NCI-H69 (cell line): ENCODE measurements at places on chromosomes 4 and X.

- DNase-seq, result peak; percentile 5
Measured at GRCh38 chr4:81828991-81829390, 357.3 kb upstream of the RASGEF1B start.

- peak; percentile 55 for DNase-seq
Measured at GRCh38 chr4:102449751-102450352, 51.3 kb upstream of the NFKB1 start.

DNA sequence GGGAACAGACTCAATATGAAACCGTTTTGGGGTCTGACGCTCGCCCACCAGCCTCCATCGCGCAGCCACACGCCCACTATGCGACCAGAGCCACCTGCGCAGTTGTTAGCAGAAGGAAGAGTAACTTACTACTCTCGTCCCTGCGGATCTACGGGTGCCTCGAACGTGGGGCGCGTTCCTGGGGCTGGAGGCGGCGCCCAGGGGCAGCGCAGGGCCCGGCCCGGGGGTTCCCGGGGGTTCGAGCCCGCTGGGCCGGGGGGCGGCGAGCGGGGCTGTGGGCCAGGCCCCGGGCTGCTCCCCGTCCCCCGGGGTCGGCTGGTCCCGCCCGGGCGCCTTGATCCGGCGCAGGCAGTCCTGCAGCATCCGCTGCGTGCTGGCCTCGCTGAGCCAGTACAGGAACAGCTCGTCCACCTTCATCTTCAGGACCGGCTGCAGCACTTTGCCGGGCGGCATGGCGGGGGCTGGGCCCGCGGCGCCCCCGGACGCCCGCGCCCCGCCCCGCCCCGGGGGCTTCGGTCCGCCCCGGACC lies 404 bp downstream of the PPP2R3B start:
- no peak for DNase-seq

DNA sequence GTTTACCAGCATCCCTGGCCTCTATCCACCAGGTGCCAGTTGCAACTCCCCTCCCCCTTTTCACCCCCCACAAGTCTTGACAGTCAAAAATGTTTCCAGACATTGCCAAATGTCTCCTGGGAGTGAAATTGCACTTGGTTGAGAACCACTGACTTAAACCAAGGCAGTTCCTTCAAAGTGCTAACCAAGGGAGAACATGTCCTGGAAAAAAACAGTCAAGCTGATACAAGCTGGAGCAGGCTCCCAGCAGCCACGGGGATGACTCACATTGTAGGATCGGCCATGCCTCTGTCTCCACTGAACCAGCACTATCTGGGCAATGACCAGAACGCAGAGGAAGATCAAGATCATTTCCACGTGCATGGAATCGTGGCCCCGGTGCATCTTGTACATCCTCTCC lies 11.4 kb downstream of the RNF175 start:
- no peak for DNase-seq

DNA sequence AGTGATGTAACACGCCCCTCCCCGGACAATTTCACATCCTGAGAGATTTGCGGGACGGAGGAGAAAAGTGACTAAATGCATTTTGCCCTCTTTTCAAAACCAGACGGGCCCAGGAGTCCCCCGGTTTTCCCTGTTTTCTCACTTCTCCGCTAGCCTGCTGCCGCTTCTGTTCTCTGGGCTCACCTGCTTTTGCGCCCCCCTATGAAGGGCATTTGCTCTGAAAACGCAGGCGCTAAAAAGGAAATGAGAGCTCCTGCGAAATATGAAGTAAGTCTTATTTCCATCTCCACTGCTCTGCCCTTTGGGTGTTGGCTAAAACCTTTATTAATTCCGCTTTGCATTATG lies 613 bp upstream of the TMEM47 start:
- DNase-seq, result no peak

GRCh38 chr4:121784401-121784800 lies 16.7 kb upstream of the EXOSC9 start:
- DNase-seq, result no peak

GRCh38 chrX:108312957-108313356 lies 125.3 kb downstream of the COL4A6 start:
- peak; percentile 85 for DNase-seq

- peak; percentile 47 for DNase-seq
Measured at GRCh38 chrX:155747520-155747919, 133.6 kb upstream of the VAMP7 start.

DNA sequence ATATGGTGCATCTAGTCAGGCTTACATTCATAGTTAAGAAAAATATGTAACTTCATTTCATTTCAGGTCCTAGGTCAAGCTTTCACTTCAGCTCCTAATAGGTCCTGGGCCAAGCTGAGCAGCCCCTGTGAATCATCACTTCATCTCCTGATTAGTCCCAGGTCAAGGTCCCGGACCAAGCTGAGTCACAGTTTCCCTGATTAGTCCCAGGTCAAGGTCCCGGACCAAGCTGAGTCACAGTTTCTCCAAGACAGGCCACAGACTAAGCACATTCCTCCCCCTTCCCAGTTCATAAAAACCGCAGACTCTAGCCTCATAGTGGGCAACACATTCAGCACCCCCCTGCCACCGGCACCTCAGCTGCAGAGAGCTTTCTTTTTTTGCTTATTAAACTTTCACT lies 1331.8 kb downstream of the PCDH19 start:
- no peak for DNase-seq

DNA sequence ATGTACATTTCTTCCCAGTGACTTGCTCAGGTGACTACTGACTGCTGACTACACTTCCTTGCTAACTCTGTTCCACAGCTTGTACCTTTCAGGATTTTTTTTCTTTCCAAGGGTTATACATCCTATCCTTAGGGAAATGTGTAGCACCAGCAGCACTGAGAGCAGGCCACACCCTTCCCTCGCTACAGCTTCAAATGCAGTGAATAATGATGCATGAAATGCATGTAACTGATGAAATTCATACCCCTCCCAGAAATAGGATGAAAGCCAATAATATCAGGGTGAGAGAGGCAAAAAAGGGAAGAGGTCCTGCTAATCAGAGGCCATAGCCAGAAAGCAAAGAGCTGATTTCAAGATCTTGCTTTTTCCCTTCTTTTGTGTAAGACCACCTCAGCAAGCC lies 6.2 kb upstream of the FGF16 start:
- DNase-seq, result no peak

DNA sequence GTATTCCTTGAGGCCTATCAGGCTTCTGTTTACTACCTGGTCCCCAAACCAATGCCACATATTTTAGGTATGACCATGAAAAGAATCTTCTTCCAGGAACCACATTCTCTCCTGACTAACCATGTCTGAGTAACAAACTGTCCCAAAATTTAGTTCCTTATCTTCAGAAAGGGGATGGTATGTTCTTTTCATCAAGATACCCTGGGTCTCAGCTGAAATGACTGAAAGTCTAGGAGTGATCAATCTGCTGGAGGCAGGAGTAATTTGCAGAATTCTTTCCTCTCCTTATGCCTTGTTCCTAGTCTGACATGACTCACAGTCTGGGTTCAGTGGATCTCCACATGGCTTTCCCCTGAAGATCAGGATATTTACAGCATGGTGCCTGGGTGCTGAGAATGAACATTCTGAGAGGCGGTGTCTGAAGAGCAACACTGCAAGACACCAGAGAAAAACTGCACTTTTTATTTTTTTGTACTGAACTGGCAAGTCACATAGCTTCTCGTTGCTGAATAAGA lies 665.5 kb downstream of the TLL1 start:
- no peak for DNase-seq

- no peak for DNase-seq
Measured at GRCh38 chrX:47743504-47743903, 84.5 kb upstream of the UXT start.
